ENCODE measurements at places on chromosomes 4 and X. TPM values are rescaled to one million over a fixed set of nuclear protein-coding genes. Genes with fewer than 3 reads are reported as not detected.
A peak's percentile ranks its signal among the peaks of the same experiment; 100 is the strongest.

DNA sequence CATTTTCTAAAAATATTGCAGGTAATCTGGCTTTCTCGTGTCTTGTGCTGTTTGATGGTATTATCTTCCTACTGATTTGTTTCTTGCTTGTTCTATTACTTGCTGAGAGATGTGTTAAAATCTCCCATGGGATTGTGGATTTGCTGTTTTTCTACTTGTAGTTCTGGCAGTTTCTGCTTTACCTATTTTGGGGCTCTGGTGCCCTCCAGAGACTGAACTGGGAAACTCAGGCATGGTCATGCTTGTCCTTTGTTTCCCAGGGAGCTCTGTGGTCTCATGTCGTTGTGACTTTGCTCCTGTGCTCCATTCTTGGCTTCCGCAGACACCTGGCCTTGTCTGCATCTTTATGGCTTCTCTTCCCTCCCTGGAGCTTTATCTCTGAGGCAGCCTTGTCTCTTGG, 39.5 kb downstream of the NSD2 start:
- H3K27me3 ChIP-seq = no peaks in the 10 kb centered on the region
- DNase-seq = peak; percentile 57
- H3K36me3 ChIP-seq = no peaks in the 10 kb centered on the region
- peaks cover 4% of the 10 kb centered on the region for H3K4me1 ChIP-seq
- no peak overlapping the region for H3K4me3 ChIP-seq
- no peak overlapping the region for H3K27ac ChIP-seq

GRCh38 chr4:154332681-154333421, 158.7 kb downstream of the DCHS2 start:
- peaks cover 9% of the 10 kb centered on the region for H3K4me1 ChIP-seq
- no peak overlapping the region for H3K4me3 ChIP-seq
- no peaks in the 10 kb centered on the region for H3K27me3 ChIP-seq
- DNase-seq = peak; percentile 31

DNA sequence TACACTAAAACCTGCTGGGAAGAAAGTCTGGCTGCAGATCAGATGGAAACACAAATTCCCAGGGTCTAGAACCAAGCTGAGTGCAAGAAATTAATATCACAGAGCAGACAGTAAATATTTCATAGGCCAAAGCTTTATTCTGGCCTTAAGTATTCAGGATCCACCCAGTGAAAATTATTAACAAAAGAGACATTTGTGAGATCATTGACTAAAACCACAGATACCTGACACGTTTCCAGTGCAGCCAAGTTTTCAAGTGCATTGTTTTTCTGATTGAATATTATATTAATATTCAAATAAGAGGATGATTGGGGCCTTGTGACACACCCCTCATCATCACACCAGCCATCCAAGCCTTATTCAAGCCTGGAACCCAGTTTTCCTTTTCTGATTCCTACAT, 10.3 kb downstream of the ELOVL6 start:
- no peak overlapping the region for H3K27ac ChIP-seq
- H3K27me3 ChIP-seq = no peaks in the 10 kb centered on the region
- peaks cover 7% of the 10 kb centered on the region for H3K4me1 ChIP-seq

DNA sequence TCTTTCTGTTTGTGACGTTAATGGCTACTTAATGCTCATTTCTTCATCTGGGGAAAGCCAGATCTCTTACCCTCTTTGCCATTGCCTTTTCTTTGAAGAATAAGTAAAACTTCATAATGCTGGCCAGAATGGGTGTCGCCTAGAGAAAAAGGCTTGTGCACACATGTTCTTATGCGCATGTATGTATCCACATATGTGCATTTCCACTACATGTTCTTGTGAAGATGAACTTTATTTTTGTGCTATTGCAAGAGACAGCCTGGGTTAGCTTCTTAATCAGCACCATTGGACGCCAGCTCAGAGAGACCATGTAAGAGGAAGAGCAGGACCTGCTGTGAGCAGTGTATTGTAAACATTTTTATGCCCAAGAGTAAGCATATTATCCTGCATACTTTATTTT, 178.7 kb downstream of the SPRY1 start:
- H3K27me3 ChIP-seq = no peaks in the 10 kb centered on the region
- no peaks in the 10 kb centered on the region for H3K4me1 ChIP-seq
- no peak overlapping the region for H3K27ac ChIP-seq
- no peak overlapping the region for H3K4me3 ChIP-seq
- DNase-seq = no peak

DNA sequence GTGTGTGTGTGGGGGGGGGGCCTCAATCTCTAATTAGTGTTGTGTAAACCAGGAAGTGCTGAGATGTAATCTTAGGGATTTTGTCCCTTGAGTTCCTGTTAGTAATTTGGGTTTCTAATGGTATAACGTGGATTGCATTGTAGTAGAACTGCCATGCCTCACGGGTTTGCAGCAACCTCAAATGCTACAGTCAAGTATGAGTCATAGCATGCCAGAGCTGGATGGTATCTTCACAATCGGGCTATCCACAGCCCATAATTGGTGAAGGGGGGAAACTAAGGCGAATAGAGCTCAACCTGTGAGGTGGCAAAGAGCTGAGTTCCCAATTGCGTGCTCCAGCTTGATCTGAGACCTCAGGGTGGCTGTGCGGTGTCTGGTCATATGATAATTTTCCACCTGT, 2.2 kb upstream of the FMR1NB start:
- no peaks in the 10 kb centered on the region for H3K4me1 ChIP-seq
- H3K27ac ChIP-seq = no peak overlapping the region
- no peak for DNase-seq
- no peak overlapping the region for H3K4me3 ChIP-seq
- no peaks in the 10 kb centered on the region for H3K36me3 ChIP-seq

GRCh38 chr4:98539741-98540140, 118.7 kb downstream of the TSPAN5 start:
- H3K4me3 ChIP-seq = no peak overlapping the region
- no peaks in the 10 kb centered on the region for H3K4me1 ChIP-seq
- no peaks in the 10 kb centered on the region for H3K36me3 ChIP-seq
- no peak overlapping the region for H3K27ac ChIP-seq
- no peak for DNase-seq

S100G gene
- not detected for total RNA-seq
